ENCODE measurements at places on chromosomes 12 and 14.

- DNase-seq: peak; percentile 3
These were observed 145.1 kb upstream of the DIO2 start for GRCh38 chr14:80356413-80356812.

- DNase-seq: no peak
These were observed 533.3 kb downstream of the LRFN5 start for GRCh38 chr14:42140001-42140400.

DNA sequence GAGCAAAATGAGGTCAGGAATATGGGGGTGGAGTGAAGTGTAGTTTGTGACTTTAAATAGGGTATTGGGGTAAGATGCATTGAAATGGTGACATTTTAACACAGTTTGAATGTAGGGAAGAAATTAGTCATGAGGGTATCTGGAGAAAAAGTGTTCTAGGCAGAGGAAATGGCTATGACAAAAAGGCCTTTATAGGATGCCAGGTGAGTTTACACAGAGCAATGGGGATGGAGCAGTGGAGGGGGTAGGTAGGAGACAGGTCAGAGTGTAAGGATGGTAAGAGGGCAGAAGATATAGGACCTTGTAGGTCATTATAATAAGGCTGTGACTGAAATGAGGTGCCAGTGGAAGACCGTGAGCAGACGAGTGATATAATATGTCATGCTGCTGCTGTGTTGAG is 30.4 kb downstream of the HEATR5A start:
- DNase-seq: no peak

- no peak for DNase-seq
These were observed 127.6 kb upstream of the EVL start for GRCh38 chr14:99937475-99938244.

DNA sequence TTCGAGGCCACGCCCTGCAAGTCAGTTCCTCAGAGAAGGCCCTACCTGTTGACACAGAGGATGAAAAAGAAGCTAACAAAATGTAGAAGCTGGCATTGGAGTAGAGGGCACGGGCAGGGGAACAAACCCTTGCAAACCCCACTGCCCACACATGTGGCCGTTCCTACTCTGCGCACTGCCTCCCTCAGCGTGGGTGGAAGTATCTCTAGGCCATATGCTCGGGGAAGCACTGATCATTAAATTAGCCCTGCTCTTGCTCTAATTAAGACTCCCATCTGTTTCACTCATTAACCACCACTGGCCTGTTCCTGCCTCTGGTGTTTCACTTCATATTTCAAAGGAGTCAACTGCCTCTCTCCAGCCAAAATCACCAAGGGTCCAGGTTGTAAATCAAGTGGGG is 201.2 kb upstream of the SFSWAP start:
- no peak for DNase-seq

DNA sequence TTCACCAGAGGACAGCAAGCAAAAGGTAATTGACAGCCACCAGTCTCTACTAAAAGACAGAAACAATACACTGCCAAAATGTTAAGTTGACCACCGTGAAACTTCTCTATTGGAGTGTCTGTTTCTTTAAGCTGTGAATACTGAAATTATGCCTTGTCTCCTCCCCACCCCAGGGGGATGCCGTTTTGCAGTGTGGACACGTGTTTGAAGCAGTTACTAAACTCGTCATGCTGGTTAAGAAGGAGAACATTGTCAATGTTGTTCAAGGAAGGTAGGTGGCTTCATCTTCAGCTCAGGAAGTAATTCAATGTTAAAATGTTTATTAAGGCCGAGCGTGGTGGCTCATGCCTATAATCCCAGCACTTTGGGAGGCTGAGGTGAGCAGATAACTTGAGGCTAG is 32.8 kb downstream of the KCTD10 start:
- no peak for DNase-seq

DNA sequence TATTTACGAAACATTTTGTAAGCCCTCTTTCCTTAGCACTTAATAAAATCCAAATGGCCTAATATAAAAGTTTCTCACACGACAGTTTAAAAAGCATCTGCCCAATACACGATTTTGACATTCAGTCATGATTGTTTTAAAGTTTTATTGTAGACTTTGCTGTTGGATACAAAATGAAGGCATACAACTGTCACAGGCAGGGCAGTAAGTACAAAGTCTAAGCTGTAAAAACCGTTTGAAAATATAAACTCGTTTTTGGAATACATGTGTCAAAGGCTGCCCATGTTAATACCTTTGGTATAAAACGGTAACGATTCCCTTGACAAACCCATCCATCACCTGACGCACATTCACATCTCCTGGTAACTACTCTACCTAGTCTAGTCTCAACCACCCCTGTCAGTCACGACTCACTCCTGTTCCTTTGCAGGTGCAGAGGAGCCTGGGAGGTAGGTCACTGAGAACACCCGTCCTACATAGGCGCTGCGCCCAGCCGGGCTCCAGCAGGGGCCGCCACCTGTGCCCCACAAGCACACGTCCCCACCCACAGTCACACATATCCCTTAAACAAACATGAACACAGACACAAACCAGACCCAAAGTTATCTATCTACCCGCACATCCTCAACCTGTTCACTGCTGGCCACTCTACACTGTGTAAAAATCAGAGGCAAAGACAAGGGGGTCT is 27.1 kb downstream of the KCTD10 start:
- no peak for DNase-seq

- DNase-seq: peak; percentile 56
These were observed 13.4 kb downstream of the TNFAIP2 start for GRCh38 chr14:103136388-103137271.

GRCh38 chr12:75592086-75592485 is 80.7 kb upstream of the KRR1 start:
- DNase-seq: no peak

- no peak for DNase-seq
These were observed 312.2 kb upstream of the DIO3 start for GRCh38 chr14:101248840-101249675.

- DNase-seq: no peak
These were observed 57.0 kb upstream of the FOXN3 start for GRCh38 chr14:89473989-89474388.

- peak; percentile 79 for DNase-seq
These were observed 3.6 kb upstream of the CLEC4E start for GRCh38 chr12:8544295-8544694.

DNA sequence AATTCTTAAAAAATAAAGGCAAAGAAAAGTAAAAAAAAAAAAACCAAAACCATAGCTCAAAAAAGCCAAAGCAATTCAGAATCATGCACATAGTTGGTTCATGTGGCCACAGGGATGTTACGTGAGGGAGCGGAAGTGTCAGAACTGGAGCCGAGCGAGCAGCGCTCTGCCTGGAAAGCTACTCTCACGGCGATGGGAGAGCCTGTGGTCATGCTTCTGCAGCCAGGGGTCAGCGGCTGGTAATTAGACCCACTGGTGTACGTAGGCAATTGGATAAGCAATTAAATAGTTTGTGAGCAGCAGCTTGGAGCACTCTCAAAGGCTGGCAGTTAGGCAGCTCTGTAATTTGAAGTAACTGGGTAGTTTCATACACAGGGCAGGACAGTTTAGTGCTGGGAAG is 58.1 kb downstream of the TRHDE start:
- no peak for DNase-seq

GRCh38 chr12:4084573-4084972 is 189.0 kb upstream of the CCND2 start:
- DNase-seq: no peak

- DNase-seq: no peak
These were observed 2.3 kb downstream of the ARHGDIB start for GRCh38 chr12:14959126-14959440.

DNA sequence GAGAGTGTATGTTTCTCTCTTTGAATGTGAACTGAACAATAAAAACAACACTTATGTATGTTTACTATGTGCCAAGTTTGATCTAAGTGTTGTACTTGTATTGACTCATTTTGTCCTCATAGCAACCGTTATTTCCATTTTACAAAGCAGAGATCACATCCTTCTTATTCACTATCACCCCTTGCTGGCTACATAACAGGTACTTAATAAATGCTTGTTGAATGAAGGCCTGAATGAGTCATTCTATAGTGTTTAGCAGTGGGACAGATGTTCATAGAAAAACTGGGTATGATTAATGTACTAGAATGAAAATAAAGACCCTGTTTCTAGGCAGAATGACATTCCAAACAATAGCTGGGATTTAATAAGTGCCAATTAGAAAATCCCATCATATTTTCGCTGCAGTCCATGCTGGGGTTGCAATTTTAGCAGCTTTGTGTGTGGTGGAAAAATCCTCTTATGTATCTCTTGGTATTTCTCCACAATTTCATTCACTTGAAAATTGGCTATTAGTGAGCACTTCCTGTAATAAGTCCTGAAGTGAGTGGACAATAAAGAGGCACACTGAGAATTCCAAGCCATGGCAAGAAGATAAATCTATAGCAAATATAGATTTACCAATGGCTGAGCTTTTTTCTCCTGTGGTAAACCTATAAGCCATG is 86.0 kb downstream of the FAR2 start:
- DNase-seq: no peak

DNA sequence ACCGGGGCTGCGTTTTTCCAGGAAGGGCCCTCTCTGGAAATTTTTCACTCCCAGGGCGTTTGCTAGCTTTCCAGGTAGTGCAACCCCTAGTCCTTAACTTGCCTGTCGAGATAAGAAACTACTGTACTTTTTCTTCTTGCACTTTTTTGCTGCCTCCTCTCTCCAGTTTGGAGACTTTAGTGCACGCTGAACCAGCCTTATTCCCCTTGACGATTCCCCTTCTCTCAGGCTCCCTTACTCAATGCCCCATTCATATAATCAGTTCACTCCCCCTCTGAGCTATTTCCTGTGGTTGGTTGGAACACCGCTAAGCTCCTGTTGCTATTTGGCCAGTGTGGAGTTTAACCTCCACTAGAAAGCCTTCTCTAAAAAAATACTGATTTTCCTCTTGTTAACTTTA is 682 bp downstream of the CREBL2 start:
- DNase-seq: peak; percentile 69

- DNase-seq: no peak
These were observed 196.2 kb upstream of the ARHGAP5 start for GRCh38 chr14:31880935-31881334.
